Left renal cortex interstitium (tissue), 4 donors: ENCODE measurements at places on chromosomes 2 and 18. TPM values are rescaled to one million over a fixed set of nuclear protein-coding genes. Genes with fewer than 3 reads are reported as not detected.

BAZ2B gene
- 86.5 TPM for polyA plus RNA-seq

DNA sequence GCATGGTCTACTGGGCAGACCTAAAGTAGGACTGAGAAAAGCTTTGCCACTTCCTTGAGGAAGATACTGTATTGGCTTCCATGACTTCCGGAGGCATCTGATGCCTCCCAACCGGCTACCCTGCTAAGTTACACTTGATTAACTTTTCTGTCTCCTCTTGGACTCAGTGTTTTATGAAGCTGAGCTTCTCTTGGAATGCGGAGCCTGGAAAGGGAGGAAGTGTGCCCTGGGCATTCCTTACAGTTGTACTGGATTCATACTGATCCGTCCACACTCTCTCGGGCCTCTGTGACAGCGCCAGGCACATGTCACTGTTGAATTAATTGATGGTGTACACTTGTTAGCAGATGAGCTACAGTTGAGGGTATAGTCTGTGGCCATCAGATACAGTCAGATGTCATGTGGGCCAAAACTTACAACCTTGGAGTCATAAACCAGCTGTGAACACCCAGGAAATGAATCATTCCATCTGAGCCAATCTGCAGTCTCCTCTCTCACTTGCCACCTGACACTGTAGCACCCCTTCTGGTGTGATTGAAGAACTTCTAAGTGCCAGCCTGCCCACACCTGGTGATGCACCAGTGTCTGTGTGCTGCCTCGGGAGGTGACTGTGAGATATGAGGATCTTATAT lies 122.5 kb downstream of the FHOD3 start:
- no peak for DNase-seq

STARD6 gene
- polyA plus RNA-seq: 0.27 TPM

- no peak for DNase-seq
Observed at GRCh38 chr2:196988639-196989038, 62.1 kb upstream of the PGAP1 start.

- no peak for DNase-seq
Observed at GRCh38 chr2:166167449-166167848, 39.6 kb upstream of the SCN1A start.

ARHGAP25 gene
- 7.4 TPM for polyA plus RNA-seq

DNA sequence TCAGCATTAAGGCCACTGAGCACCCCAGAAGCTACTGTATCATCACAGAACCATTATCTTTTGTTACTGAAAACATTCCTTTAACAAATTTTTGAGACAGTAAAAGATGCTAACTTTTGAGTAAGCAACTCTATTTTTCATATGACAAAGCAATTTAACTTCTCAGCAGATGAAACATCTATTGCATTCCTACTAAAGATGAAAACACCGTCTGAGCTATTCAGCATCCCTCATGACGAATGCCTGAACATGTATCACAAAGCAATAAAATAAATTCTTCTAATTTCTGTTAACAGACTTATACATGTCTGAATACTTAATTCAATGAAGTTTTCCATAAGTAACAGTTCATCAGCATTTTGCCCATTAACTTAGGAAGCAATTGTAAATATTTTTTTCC lies 23.9 kb downstream of the CHN1 start:
- DNase-seq: no peak

- no peak for DNase-seq
Observed at GRCh38 chr2:133456971-133457370, 111.3 kb downstream of the NCKAP5 start.

GRCh38 chr18:46456691-46457090 lies 200.3 kb downstream of the LOXHD1 start:
- no peak for DNase-seq

DNA sequence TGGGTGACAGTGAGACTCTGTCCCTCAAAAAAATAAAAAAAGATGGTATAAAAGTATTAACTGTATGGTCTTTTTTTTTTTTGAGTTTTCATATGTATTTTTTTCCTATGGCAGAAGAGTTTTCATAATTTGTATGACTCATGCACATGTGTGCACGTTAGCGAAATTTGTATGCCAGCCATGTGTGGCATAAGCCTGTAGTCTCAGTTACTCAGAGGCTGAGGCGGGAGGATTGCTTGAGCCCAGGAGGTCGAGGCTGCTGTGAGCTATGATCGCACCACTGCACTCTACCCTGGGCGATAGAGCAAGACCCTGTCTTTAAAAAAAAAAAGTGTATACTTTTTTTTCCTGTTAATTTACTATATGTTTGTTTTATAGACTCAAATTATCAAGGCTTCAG lies 160.8 kb downstream of the TGIF1 start:
- DNase-seq: no peak
